ENCODE measurements at places on chromosomes 11 and 22.

DNA sequence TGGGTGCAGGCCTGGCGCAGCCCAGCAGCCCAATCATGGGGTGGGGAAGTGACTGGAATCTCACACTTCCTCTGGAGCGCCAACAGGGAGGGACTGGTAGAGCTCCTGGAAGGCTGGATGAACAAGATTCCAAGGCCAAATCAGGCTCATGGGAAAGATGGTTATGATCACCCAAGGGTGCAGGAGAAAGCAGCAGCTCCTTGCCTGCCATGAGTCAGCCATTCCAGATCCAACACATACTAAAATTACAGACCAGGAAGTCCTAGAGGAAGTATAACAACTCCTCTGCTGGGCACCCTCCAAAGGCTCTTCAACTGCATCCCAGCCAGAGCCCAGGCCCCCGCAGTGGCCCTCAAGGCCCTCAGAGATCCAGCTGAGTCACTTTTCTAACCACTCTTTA lies 427.3 kb downstream of the TENM4 start:
- DNase-seq = no peak

- no peak for DNase-seq
Observed at GRCh38 chr11:57370251-57370650, 10.7 kb downstream of the PRG3 start.

DNA sequence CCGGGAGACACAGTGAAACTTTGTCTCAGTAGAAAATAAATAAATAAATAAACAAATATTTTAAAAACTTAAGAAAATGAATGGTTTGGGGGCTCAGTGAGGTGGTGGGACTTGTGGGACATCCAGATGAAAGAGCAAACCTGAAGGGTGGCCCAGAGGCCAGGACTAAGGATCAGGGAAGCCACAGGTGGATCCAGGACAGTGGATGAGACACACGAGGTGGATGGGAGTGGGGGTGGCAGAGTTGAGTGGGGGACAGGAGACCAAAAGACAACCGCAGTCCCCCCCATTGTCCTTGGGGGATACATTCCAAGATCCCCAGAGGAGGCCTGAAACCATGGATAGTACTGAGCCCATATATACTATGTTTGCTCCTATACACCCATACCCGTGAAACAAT lies 7.1 kb downstream of the RFPL1 start:
- DNase-seq = no peak

DNA sequence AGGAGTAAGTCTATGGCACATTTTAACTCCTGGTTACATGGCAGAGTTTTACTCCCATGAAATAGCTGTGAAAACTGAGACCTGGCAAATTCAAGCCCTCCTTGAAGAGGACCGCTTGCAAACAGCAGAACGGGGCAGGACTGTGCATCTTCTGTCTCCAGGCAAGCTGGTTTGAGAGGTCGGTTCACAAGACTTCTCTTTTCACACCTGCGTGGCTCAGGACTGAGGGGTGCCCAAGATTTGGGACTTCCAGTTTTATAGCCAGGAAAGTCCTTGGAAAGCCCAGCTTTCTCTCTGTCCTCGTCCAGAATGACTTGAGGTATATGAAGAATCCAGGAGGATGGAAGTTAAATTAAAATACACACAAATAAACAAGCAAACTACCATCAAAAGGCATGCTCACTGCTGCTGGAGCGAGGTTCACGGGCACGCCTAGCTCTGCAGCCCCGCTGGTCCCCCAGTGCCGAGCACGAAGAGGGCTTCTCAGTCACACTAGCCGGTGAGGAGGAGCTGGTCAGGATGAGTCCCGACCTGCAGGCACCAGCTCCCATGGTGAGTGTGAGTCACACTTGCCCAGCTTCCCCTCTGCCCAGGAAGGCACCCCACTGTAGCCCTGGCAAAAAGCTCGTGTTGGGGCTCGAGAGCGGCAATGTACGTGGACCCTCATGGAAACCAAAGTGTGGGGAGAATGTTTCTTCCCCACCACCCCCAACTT lies 1382.4 kb downstream of the BRD1 start:
- no peak for DNase-seq

DNA sequence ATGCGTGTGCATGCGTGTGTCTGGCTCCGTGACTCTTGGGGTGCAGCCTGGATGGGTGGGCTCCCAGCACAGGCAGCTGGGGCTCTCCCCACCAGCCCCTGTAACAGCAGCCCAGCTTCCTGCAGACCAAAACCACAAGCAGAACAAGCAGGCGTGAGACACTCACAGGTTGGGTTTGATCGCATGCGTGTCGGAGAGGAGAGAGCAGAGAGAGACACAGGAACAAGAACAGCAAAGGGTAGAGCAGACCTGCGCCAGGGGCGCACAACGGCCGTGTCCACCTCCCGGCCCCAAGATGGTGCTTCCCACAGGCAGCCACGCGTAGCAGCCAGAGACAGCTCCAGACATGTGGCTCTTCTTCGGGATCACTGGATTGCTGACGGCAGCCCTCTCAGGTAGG lies at the start of gene CD6:
Gene CD6 (plus strand): TSS at position 161 of the 400 bp plus-strand sequence. CDS start 186 bp downstream, at position 347.
- DNase-seq = no peak

GRCh38 chr11:108847298-108847990 lies 182.6 kb downstream of the DDX10 start:
- no peak for DNase-seq

DNA sequence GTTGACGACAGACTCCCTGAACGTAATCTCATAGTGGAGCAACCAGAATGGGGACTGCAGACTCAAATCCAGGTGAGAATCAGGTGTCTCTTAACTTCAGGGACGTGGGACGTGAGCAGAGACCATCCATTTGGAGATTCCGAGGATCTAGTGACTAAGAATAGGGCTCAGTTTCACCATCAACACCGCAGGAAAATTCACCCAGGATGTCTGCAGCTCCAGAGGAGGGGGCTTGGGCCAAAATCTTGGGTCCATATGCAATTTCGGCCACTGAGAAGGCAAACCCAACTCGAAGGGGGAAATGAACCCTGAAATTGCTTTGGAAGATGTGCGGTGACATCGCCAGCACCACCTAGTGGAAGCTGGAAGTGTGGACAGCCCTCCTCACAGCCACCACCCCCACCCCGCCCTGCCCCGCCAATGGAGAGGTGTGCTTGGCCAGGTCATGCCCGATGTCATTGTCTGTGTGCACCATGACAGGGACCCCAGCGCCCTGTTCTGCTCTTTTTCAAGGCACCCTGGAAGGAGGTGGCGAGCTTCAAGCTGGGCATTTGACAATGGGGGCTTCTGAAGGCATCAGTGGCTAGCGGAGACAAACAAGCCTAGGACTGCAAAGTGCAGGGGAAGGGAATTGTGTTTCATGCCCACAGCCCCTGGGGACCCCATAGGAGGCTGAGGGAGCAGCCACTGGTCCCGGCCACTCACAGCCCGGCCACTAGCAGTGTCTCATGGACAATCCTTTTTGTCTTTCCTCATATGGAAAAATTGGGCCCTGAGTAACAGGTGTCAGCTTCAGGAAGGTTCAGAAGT lies 24.8 kb downstream of the APOL1 start:
- peak; percentile 29 for DNase-seq

- DNase-seq = no peak
Observed at GRCh38 chr11:110293389-110293788, 3.0 kb downstream of the RDX start.

- no peak for DNase-seq
Observed at GRCh38 chr11:94800414-94800813, 32.3 kb downstream of the AMOTL1 start.

GRCh38 chr11:19650467-19650866 lies 62.2 kb upstream of the NAV2 start:
- no peak for DNase-seq

- no peak for DNase-seq
Observed at GRCh38 chr11:15933886-15934625, 422.3 kb downstream of the SOX6 start.

GRCh38 chr11:31915867-31916266 lies 104.7 kb upstream of the PAX6 start:
- no peak for DNase-seq

DNA sequence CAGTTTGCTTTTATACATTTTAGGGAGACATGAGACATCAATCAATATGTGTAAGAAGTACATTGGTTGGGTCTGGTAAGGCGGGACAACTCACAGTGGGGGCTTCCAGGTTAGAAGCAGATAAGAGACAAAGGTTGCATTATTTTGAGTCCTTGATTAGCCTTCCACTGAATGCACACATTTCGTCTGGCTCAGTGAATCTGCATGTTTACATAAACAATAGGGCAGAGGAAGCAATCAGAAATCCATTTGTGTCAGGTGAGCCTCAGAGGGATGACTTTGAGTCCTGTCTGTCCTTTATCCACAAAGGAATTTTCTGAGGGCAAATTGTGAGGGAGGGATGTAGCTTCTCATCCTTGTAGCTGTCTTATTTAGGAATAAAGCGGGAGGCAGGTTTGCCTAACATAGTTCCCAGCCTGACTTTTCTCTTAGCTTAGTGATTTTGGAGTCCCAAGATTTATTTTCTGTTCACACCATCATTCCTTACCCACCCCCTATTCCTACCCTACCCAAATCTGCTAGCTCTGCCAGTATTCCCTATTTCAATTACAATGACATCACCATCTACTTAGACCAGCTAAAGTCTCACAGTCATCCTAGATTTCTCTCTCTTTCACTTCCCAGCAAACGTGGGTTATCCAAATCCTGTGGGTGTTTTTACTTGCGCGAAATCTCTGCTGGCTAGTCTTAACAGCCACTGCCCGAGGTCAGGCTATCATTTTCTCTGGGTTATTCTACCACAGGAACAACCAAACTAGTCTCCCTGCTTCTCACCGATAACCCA lies 2.9 kb downstream of the SC5D start:
- no peak for DNase-seq

DNA sequence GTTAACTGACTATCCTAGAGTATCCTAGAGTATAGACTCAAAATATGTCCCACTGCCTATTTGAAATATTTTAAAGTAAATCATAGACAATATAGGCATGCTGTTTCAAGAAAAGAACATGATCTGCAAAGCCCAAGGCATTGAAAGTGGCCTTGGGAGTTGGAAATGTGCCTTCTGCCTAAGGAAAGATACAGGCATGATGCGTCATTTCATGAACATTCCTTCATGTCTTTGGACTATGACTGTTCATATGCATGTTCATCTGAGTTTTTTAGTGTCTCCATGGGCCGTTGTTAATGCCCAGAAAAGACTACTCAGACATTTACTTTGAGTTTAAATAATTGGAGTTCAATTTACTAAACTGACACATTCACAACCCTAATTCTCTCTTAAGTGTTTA lies 69.7 kb upstream of the PRDM11 start:
- no peak for DNase-seq

Measured in AG04450 (cell line).